Hippocampal formation (tissue), 2 donors: ENCODE measurements at places on chromosomes 5 and 9.

DNA sequence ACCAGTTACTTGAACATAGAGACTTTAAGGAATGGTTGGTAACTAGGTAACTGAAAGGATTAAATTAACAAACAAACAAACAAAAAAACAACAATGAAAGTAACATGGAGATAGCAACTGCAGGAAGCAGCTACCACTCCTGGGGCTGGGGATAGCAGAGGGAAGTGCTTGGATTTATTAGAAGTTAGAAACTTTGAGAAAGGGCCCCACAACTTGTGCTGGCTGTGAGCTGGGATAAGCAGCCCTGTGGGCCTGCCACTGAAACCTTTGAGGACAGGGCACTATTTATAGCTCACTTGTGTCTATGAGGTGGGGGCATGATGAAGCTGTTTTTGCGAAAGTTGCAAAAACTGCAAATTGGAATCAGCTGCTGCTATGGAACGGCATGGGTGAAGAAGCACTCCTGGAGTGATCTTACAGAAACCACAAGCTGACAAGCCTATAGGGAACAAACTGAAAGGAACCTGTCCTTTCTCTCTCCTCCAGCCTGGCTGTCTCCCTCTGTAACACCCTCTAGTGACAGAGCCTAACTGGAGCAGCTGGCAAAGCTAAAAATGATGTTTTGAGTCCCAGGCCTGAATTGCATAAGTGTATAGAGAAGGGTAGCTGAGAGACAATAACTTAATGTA is 91.4 kb upstream of the RANBP6 start:
- DNase-seq = peak; percentile 50

DNA sequence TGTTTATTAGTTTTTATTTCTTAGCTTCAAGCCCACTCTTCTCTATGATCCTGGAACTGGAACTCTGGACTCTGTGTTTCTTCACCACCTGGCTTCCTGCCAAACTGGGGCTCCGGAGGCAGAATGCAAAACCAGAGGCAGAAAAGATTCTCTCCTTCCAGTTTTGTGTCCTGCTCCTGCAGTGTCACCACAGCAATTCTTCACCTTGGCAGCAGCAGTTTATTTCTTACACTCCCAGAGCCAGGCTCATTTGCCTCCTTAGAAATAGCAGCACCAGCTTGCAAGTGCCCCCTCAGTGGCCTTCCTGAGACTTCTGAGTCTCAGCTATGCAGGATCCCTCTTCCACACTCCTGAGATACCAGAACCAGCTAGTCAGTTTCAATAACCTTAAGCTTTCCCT is 26.7 kb upstream of the CAMK4 start:
- no peak for DNase-seq

- DNase-seq = no peak
Observed at GRCh38 chr9:744790-745484, 96.6 kb upstream of the DMRT1 start.

DNA sequence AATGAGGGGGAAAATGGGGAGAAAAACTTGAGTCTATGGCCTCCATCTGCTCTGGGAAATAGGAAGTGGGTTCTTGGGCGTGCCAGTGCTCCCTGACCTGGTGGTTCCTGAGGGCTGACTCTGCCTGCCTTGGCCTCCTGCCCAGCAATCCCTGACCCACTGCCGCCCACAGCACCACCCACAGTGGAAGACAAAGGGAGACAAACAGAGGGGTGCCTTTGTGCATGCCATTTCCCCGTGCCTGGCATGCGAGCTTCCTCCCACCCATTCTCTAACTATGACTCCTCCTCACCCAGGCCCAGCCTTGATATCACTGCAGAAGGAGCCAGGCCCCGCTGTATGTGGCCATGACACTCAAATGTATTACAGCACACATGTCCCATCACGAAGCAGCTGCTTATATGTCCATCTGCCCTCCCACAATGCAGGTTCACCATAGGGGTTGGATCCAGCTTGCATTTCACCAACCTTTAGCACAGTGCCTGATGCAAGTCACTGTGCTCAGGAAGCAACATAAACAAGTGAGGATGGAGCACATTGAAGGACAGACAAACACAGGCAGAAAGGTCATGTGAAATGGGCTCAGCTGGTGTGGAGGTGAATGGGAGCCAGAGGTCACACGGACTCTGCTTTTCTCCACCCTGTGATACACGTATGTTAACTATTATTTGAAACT is 84.4 kb downstream of the ADRB2 start:
- no peak for DNase-seq

- no peak for DNase-seq
Observed at GRCh38 chr5:13746026-13746425, 198.5 kb downstream of the DNAH5 start.

GRCh38 chr5:178474562-178475184 is 115.5 kb downstream of the COL23A1 start:
- DNase-seq = no peak

GRCh38 chr5:157603333-157604190 is 28.0 kb upstream of the ADAM19 start:
- no peak for DNase-seq

GRCh38 chr9:130296783-130297055 is 31.2 kb downstream of the HMCN2 start:
- no peak for DNase-seq

GRCh38 chr9:86682240-86682639 is 265.1 kb downstream of the GAS1 start:
- no peak for DNase-seq

GRCh38 chr9:127437497-127438264 is 13.5 kb downstream of the ZNF79 start:
- DNase-seq = no peak

GRCh38 chr5:118968925-118969375 is 19.4 kb downstream of the DTWD2 start:
- no peak for DNase-seq

- DNase-seq = no peak
Observed at GRCh38 chr9:82091100-82091499, 102.5 kb downstream of the SPATA31D1 start.

DNA sequence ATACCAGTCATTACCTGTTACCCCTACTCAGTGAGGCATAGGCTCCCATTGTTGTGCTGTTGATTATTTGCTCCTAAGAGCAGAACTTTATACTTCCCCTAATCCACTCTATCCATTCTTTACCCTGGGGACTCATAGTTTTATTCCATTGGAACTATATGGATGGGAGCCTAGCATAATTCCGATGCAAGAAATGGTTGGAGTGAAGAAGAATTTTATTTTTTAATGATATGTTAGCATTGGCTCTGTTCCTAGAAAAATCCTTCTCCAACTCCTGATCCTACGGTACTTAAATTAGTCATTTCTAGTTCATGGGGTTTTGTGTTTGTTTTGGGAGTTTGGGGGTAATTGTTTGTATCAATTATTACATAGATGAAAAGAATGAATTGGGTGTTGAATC is 191.5 kb downstream of the GOLPH3 start:
- no peak for DNase-seq

DNA sequence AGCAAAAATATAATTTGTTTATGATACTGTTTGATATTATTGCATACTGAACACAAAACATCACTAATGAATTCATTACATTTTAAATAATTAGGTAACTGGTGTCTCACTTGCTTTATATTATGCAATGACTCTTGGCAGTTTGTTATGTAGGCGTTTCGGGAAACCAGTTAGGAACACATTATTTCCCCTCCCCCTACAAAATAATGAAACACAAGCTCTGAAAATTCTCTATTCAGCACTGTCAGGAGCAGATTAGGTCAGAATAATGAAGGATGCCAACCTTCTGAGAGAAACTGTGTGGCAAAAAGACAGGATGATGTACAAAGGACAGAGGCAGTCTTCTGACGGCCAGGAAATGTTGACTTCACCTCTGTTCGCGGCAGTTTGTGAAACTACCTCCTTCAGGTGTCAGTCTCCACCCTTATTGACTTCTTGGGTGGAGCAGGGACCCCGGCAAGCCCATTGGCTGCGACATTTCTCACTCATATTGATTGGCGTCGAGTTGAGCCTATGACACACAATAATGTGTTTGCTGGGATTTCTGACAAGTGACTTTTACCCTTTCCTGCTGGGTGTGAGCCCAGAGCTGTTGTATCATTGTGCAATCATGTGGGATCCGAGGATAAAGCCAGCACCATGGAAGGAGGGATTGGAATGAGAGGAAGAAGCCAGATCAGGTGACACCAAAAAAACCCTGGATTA is 33.9 kb downstream of the SH3PXD2B start:
- peak; percentile 73 for DNase-seq

DNA sequence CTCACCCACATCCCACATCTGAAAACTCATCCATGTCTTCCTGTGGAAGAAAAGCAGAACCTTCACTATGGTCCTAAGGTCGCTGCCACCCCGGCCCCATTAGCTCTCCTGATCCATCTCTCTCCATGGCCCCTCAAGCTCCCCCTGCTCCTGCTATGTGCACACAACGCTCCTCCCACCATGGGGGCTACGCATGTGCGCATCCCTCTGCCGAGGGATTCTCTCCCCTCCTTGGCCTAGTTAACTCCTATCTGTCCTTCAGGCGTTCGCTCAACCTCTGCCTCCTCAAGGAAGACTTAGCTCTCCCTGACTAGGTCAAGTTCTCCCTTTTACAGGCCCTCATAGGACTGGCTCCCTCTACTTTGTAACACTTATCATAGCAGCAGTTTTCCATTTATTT is 9.8 kb downstream of the AKNA start:
- no peak for DNase-seq

DNA sequence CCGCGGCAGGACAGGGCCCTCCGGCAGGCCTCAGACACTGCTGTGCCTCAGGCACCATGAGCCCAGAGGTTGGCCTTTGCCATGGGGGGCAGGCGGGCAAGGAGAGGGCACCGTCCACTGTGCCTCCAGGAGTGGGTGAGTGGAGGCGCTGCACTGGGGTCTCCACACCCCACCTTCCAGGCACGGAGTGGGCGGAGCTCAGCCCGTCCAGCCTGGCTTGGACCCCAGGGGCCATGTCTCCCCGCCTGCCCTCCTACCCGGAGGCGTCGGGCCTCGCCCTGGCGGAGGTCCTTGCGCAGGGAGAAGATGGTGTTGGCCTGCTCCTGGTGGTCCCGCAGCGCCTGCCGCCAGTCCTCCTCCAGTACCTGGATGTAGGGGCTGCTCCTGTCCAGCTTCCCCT is 3.4 kb downstream of the CARD9 start:
- no peak for DNase-seq

DNA sequence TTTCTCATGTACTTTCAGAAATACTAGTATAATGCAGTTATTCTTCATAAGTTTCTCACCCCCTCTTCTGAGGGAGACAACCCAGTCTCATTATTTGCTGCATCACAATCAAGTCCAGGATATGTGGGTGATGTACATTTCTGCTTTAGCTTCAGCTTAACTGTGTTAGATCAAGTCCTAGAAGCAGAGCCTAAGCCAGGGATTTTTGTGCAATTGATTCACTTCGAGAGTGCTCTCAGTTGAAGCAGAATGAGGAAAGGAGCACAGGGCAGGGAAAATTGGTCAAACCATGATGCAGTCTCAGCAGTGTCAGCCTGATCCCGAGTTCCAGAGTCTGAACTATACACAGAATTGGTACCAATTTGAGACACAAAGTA is 15.1 kb downstream of the HNRNPK start:
- DNase-seq = no peak

- no peak for DNase-seq
Observed at GRCh38 chr5:139635606-139636206, 12.4 kb upstream of the CXXC5 start.

GRCh38 chr9:106913276-106913675 is 50.3 kb downstream of the ZNF462 start:
- no peak for DNase-seq

GRCh38 chr5:170745481-170746071 is 37.9 kb upstream of the GABRP start:
- no peak for DNase-seq

- DNase-seq = no peak
Observed at GRCh38 chr5:84257061-84257460, 127.6 kb downstream of the EDIL3 start.

DNA sequence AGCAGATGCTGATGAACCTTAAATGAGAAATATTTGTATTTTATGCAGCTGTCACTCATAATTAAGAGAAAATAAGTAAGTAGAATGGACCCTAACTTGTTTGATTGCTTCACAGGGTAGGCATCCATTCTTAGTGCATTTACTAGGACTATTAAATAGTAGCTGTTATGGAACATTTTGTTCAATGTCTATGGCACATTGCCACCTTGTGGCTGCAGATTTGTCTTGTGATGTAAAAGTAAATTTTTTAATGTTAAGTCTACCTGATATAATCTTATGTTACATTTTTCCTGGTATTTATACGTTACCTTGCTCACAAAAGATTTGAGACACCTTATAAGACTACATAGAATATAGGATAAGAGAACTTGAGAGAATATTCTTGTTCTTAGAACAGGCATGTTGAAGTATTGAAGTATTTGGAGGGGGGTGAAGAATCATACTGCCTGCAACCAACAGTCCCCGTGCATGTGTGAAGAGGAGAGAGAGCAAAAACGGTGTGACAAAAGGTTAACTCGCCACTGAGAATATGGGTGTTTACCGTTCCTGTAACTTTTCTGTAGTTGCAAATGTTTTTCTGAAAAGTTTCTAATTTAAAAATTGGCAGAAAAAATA is 161.1 kb downstream of the MAST4 start:
- DNase-seq = peak; percentile 45

DNA sequence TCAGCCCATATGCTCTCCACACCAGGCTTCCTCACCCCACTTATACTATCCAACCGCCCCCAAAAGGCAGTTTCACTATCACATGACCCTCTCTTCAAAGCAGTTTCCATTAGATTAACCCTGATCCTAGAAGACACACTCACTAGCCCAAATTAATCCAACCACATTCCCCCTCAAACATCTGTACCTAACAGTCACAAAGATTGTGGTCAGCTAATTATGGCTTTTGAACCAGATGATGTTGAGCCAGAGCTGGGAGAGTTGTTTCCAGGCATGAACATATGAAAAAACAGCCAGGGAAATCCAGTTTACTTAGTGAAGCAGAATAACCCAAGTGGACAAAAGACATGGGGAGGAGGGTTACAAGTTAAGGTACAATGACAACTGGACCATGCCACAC is 131.2 kb downstream of the SPOCK1 start:
- DNase-seq = no peak

- DNase-seq = peak; percentile 19
Observed at GRCh38 chr9:132069046-132069898, 10.4 kb downstream of the MED27 start.

DNA sequence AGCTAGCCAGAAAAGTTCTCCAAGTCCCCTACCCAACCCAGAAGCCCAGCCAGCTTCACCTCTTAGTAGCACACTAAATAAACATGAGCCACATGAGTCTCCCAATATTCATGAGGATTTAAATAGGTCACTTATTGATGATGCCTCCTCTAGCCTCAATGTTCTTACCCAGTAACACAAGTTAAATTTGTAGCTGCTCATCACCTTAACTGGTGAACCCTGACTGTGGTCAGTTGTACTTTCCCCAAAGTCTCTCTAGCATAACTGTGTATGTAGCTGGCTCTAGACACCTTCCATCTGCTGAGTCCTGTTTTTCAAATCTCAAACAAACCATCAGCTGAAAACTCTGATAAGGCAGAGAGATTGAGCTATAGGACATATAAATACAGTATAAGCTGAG is 100.3 kb upstream of the ELAVL2 start:
- DNase-seq = no peak

- no peak for DNase-seq
Observed at GRCh38 chr5:7897014-7897600, 28.2 kb downstream of the MTRR start.

- DNase-seq = peak; percentile 48
Observed at GRCh38 chr9:109779711-109780452, at the start of gene PALM2AKAP2. PALM2AKAP2 (plus strand) TSS chr9:109780198; CDS start chr9:109780489, 291 bp downstream.
